ENCODE measurements at places on chromosomes 11 and 22.

DNA sequence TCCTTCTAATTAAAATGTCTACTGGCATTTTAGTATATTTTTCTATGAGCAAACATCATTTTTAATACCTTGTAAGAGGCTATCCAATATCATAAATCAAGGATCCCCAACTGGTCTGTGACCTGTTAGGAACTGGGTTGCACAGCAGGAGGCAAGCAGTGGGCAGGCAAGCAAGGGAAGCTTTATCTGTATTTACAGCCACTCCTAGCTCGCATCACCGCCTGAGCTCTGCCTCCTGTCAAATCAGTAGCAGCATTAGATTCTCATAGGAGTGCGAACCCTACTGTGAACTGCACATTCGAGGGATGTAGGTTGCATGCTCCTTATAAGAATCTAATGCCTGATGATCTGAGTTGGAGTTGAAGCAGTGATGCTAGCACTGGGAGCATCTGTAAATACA, 70.2 kb upstream of the CREB3L1 start:
- no peak for DNase-seq

GRCh38 chr11:2730272-2731129, 30.7 kb upstream of the KCNQ1OT1 start:
- no peak for DNase-seq

DNA sequence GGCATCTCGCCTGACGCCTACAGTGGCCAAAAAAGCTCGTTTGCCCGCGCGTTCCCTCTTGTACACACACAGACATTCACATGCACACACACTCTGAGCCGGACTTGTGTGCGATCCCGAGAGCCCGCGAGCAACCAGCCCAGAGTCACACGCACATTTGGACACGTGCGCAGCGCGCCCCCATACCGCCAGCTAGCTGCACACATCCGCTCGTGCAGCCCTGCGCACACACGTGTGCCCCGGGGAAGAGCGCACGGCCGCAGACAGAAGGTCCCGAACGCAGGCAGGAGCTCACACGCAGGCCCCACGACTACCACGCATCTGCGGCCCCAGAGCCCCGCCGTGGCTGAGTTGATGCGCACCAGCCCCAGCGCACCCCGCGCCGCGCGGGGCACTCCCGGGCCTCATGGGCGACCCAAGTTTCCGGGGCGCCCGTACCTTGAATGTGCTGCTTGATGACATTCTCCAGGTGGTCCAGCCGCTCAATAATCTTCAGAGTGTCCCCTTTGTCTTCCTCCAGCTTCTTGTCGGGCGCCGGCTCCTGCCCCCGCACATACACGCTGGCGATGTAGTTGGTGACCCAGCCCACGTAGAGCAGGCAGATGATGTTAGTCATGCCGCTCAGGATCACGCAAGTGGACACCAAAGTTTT, 758 bp downstream of the GALNT18 start:
- peak; percentile 40 for DNase-seq

DNA sequence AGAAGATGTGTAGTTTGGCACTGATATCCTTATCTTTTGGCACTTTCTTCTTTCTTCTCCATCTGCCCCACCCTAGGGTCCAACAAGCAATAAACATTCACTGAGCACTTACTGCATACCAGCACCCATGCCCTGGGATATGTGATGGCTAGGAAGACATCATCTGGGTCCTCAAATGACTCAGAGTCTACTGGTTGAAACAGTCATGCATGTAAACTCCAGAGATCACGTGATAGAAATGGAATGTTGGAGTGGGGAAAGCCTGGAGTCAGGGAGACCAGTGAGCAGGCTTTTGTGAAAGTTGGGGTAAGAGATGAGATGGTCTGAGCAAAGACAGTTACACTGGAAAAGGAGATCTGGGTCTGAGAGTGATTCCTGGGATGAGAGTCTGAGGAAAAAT, 724.9 kb upstream of the TENM4 start:
- DNase-seq, result no peak

DNA sequence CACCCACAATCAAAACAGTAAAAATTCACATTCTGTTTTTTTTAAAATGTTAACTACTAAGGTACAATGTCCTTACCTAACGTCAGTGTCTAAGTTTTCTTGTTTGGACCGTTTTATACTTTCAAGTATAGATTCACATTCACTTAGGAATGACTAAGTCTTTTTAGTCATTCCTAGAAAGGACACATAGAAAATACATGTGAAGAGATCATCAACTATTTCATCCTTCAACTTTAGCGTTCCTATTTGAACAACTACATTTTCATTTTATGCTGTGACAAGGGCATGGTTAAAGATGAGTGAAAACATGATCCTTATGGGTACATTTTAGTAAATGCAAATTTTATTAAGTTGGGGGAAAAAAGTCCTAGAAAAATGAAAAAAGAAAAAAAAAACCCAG, 62.8 kb downstream of the DDX10 start:
- no peak for DNase-seq

DNA sequence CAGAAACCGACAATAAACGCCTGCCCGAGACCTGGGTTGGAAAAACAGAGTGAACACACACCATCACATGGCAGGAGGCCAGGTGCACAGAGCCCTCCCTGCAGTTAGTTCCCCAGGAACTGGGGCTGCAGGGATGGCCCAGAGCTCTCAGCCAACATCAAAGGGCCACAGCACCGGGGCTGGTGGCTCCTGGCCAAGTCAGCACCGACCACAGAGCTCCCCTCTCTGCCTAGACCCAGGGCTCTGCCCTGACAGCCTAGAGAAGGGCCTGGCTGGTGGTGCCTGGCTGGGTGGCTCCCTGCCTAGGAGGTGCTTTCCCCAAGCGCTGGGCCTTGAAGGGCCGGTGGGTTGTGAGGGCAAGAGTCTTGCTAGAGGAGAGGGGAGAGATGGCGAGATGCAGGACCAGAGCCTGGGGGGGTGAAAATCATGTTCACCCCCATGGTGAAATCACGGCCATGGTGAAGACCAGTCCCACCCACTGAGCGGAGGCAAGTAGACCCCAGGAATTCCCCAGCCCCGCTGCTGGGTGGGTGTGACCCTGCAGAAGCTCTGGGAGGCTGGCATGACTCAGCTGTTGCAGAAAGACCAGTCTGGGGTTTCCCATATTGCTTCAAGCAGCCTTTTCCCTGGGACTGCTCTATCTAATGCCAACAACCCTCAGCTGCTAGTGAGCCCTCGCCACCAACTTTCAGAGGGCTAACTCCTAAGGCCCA, 7.2 kb upstream of the BID start:
- no peak for DNase-seq

GRCh38 chr11:99601179-99601578, 580.4 kb downstream of the CNTN5 start:
- no peak for DNase-seq

- no peak for DNase-seq
Measured at GRCh38 chr11:45724153-45724552, 58.7 kb upstream of the CHST1 start.

GRCh38 chr22:47381240-47381639, 618.8 kb downstream of the TBC1D22A start:
- DNase-seq, result no peak

DNA sequence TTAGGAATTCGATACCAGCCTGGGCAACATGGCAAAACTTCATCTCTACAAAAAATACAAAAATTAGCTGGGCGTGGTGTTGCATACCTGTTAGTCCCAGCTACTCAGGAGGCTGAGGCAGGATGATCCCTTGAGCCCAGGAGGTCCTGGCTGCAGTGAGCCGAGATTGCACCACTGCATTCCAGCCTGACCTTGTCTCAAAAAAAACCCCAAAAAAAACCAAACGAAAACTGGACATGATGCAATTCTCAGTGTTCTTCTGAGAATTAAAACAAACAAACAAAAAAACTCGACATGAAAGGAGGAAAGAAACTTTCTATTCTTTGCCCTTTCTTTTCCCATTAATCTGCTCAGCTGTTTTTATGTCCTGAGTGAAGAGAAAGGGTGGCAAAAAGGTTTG, 7.4 kb downstream of the MED17 start:
- no peak for DNase-seq

DNA sequence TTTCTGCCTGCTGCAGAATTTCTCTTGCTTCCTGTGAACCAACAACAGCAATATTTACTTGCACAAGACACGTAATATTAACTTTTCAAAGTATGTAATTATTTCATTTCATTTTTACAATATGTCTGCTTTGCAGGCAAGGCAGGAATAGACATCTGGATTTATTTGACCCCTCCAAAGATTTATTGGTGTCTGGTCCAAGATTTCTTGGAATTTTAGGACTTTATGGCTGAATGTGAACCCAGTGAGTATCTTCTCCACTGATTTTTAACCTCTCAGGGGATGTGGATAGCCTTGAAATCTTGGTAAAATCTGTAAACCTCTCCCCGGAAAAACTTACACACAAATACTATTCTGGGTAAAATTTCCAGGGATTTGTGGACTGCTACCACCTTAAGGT, 61.5 kb downstream of the PKNOX2 start:
- no peak for DNase-seq

- no peak for DNase-seq
Measured at GRCh38 chr22:44882226-44882905, 127.4 kb downstream of the PHF21B start.

DNA sequence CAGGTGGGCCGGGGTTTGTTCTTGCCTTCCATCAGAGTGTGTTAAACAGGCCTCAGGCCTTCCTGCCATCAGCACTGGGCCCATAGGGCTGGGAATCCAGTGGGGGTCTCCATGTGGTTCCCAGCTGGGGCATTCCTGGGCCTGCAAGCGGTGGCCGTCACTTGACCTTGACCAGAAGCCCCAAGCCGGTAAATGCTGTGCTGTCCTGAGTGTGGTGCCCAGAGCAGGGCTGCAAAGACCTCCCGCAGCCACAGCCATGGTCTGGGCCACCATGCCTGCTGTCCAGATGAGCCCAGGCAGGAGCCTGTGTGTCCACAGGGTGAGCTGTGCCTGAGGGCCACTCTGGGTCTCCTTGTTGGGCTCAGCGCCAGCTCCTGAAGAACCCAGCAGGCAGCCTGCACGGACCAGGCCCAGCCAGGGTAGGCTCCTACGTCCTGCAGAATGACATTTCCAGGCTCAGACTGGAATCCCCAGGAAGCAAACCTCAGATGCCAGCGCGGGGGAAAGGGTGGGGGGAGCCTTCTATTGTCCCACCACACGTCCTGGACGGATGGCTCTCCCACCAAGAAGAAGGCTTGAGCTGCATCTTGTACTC, 117.3 kb downstream of the KCNQ1OT1 start:
- DNase-seq, result no peak
